ENCODE measurements at places on chromosomes 13 and 19.

- DNase-seq = no peak
Measured at GRCh38 chr13:101681834-101682233, 229.4 kb downstream of the ITGBL1 start.

GRCh38 chr13:25689539-25689938 lies 317.8 kb downstream of the ATP8A2 start:
- no peak for DNase-seq

DNA sequence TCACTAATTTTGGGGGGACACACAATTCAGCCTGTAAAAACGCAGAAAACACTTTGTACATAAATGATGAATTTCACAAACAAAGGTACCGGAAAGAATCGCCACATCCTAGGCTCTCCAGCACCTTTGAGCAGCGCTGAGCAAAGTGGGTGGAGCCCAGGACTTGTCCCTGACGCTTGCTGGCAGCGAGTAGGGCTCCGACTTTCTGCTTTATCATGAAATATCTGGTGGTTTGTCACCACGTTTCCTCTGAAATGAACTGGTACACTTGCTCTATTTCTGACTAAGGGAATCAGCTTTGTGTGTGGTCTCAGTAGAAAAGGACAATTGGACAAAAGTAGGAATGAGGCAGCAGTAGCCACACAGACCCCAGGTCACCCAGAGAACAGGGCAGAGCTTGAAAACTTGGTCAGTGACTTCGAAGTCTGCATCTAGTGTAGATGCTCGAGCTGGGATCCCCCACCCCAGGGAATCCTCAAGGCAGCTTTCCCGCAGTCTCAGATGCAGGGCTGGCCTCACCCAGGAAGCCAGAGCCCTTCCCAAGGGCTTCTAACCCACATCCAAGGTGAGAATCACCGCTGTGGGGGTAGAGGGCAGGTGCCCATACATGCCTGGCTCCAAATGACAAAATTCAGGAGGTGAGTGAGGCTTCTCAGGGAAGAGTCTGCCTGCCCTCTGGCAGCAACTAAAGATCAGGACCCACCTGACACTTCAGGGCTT lies 85.3 kb upstream of the SOX1 start:
- DNase-seq = no peak

DNA sequence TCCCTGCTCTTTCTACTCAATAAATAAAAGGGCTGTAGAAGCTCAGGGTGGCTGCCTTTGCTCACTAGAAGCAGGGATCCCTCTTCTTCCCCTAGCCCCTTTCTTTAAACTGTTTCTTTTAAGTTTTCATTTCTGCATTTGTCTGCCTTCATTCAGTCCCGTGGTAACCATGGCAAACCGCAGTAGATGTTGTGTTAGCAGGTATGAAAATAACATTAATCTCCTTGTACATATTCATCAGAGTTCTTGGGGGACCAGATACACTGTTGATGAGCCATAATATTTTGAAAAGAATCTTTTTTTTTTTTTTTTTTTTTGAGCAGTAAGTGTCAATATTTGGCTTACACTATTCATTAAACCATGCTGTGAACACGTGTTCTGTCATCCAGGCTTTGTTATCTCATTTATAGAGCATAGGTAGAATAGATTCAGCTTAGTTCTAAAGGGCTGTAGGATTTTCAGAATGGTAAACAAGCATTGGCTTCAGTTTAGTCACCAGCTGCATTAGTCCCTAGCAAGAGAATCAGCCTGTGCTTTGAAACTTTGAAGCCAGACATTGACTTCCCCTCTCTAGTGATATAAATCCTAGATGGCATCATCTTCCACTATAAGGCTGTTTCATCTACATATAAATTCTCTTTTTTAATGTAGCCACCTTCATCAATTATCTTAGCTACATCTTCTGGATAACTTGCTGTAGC lies 59.4 kb upstream of the SPRY2 start:
- no peak for DNase-seq

- DNase-seq = no peak
Measured at GRCh38 chr19:19570571-19570970, 32.5 kb downstream of the CILP2 start.

DNA sequence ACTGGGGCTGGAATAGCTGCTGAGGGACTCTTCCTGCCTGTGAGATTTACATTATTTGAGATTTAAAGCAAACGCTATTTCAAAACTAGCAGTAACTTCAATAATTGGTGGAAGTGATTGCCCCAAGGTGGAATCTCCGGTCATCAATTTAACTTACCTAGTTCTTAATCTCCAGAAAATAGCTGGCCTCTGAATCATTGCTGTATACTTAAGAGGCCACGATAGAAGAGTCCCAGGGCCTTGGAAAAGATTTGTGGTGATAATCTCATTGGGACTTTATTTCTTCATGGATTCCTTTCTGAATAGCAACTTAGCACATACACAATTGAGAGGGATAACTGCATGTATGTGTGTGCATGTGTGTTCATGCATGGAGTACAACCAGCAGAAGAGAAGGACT lies 120.2 kb downstream of the DNAJC15 start:
- DNase-seq = no peak

GRCh38 chr19:12237143-12237839 lies 57.4 kb downstream of the ZNF44 start:
- no peak for DNase-seq

- no peak for DNase-seq
Measured at GRCh38 chr19:53907690-53908089, 1.4 kb upstream of the CACNG7 start.

Data from stimulated activated CD8-positive, alpha-beta memory T cell treated with anti-CD3 and anti-CD28 coated beads, Interleukin-4, amount 100 ng/mL, for 4 hours (primary cell).